ENCODE measurements at places on chromosomes 2 and 18.

GRCh38 chr2:64426183-64426952, 27.6 kb upstream of the LGALSL start:
- no peak for DNase-seq

DNA sequence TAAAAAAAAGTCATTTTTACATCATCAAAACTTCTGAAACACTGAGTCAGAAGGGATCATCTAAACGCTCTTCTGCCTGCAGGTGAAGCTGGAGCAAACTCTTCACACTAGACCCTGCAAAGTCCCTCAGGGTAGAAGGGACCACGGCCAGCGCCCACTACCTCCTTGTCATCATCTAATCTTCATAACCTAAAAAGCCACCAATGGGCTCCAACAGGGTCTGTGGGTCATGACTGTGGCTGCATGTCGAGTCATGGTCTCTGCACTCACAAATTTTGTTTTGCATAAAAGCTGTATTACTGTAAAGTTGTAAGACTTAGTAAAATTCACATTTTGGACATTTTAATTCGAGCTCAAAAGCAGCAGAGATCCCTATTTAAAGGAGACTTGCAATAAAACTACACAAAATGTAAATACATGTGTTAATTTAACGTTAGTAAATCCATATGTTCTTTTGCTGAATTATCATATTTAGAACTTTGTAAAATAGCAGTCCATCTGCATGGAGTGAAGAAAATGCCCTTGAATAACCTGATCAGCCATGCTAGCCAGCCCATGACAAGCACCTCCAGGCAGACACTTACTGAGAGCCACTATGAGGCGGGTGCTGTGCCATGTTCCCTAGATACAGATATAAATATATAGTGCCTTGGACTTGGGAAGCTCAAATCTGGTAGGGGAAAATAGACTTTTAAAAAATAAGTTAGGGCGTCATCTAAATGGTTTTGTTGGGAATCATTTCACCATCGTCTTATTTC, 437.2 kb upstream of the LYPD1 start:
- DNase-seq, result no peak

- DNase-seq, result no peak
These were observed 158.9 kb downstream of the COL6A3 start for GRCh38 chr2:237254911-237255578.

DNA sequence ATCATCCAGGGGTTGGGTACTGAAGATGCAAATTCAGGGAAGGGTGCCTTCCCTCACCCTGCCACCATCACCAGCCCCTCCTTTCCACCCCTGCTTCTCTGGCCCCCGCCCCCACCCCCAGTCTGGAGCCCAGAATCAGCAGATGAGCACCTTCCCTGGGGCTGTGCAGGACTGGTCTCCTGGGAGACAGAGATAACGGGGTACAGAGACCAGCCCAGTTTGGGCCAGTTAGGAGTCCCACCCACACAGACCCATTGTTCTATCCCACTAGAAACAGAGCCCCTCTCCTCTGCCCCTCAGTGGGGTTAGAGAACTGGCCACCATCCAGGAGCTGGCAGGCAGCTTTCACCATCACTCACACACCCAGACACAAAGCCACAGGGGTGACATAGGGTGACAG, 4.5 kb upstream of the CRYBA2 start:
- DNase-seq, result no peak

DNA sequence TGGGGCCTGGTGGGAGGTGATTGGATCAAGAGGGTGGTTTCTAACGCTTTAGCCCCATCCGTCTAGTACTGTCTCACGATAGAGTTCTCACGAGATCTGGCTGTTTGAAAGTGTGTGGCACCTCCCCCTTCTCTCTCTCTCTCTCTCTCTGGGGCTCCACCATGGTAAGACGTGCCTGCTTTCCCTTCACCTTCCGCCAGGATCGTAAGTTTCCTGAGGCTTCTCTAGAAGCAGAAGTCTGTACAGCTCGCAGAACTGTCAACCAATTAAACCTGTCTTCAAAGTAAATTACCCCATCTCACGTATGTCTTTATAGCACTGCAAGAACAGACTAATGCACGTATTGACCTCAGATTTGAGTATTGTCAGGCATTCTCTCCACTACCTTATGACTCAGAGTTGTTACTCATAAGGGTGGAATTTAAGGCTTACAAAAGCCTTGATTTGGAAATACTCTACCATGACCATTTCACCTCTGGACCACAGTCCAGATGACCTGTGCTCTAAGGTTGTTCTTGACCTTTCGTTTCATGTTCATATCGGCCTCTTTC, 99.5 kb upstream of the AGAP1 start:
- DNase-seq, result no peak

DNA sequence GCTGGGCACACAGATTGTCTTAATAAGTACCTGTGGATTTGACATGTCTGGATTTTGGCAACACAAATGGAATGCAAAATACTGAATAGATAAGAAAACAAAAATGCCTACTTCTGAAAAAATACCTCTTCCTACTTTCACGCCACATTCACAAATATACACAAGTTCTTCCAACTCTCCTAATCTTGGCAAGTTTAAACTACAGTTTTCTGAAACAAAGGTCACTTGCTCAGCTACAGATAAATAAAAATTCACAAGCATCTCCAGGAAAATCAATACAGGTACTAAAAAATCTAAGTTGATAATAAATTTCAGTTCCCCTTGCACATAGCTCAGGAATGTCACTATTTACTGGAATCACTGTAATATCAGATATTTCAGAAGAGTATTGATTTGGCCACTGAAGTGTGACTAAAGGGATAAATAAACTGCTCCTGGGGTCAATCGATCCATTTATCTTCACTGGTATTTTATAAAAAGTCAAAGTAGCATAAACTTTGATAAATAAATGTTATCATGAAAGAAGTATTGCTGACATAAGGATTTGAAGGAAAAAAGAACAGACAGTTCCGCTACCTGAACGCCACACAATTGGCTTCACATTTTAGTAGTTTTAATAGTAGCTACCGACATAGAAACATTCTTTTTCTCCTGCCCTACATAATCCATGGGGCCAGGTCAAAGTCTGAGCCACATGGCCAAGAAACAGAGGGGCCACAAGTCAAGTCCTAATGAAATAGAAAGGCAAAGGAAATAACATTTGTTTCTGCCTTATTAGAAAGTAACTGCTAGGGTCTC, 243.1 kb downstream of the AFF3 start:
- no peak for DNase-seq

DNA sequence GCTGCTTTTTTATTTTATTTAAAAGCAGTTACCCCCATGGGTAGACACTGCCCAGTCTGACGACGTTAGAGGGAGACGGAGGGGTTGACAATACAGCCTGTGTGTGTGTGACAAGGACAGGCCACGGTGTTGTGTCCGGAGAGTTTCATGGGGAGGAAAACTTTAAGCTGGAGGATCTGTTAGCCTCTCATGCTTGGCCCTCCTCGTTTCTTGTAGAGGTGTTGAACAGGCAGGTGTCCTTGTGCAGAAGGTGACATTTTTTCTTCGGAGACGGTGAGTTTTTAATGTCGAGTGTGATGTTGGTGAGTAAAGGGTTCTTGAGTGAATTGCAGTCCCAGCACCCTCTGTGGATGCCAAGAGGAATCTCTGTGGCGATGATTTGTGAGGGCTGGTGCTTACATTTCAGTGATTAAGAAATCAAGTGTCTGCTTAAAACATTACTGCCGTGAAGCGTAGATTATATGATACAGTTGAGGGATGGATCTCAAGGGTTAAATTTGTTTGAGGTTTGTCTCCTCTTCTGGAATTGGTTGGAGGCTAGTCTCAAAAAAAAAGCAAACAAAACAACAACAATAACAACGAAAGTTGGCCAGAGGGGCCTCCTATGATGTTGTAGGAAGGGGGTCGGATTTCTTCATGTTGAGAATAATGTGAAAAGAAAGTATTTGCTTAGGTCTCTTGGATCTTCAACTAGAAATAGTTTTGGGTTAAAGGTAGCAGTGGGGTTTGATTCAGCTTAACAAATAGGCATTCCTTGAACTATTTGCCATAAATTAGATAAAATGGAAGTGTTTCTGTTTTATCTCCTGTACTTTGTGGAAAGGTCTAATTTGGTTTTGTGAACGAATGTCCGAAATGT, 1.6 kb downstream of the NCOA1 start:
- DNase-seq, result no peak

DNA sequence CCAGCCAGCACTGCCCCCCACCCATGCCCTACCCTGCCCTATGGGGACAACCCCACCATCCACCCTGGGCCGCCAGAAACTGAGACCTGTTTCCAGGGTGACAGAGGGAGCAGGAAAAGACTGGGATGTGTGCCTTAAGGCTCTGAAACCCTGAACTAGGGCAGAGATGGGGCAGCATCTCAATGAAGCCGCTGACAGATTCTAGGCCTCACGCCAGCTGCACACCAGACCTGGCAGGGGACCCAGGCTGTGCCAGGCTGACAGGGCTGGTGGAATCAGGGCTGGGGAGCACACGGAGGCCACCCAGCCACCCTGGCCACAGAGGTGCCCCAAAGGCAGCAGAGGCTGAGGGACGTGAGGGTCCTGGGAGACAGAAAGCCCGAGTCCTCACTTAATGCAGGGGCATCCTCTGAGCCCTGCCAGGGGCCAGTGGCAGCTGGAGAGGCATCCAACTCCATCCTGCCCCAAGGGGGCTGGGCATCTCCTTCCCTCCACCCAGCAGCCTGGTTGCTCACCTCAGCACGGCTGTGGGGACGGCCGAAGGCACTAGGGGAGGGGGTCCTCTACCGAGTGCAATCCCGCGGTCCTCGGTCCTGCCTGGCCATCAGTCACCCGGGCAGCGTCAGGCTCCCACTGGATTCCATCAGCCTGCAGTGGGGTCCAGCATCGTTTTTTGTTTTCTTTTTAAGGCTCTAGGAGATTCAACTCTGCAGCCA, 169.2 kb downstream of the ZFP36L2 start:
- DNase-seq, result no peak

DNA sequence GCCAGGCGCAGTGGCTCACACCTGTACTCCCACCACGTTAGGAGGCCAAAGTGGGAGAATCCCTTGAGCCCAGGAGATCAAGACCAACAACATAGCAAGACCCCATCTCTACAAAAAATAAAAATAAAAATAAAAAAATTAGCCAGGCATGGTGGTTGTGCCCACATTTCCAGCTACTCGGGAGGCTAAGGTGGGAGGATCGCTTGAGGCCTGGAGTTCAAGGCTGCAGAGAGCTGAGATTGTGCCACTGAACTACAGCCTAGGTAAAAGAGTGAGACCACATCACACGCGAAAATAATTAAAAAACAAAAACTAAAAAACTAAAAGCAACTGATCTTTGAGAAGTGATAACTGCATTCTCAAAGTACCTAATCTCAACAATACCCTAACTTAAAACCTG, 1.8 kb downstream of the C2orf76 start:
- no peak for DNase-seq

GRCh38 chr18:7642331-7642890, 75.3 kb downstream of the PTPRM start:
- no peak for DNase-seq

- DNase-seq, result no peak
These were observed 12.5 kb downstream of the SETBP1 start for GRCh38 chr18:44693030-44693784.

DNA sequence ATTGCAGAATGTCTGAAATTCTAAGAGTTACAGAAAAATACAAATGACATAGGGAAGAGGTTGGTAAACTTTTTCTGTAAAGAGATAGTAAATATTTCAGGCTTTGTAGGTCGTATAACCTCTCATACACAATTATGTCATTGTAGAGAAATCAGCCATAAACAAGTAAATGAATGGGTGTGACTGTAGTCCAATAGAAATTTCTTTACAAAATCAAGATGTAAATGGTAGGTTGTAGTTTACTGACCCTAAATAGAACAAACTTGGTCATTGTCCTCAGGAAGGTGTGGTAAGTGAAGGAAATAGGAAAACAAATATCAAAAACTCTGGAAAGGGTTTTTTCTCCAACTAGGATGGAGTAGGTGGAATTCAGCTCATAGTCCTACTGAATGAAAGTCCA, 415.5 kb upstream of the SPHKAP start:
- no peak for DNase-seq

DNA sequence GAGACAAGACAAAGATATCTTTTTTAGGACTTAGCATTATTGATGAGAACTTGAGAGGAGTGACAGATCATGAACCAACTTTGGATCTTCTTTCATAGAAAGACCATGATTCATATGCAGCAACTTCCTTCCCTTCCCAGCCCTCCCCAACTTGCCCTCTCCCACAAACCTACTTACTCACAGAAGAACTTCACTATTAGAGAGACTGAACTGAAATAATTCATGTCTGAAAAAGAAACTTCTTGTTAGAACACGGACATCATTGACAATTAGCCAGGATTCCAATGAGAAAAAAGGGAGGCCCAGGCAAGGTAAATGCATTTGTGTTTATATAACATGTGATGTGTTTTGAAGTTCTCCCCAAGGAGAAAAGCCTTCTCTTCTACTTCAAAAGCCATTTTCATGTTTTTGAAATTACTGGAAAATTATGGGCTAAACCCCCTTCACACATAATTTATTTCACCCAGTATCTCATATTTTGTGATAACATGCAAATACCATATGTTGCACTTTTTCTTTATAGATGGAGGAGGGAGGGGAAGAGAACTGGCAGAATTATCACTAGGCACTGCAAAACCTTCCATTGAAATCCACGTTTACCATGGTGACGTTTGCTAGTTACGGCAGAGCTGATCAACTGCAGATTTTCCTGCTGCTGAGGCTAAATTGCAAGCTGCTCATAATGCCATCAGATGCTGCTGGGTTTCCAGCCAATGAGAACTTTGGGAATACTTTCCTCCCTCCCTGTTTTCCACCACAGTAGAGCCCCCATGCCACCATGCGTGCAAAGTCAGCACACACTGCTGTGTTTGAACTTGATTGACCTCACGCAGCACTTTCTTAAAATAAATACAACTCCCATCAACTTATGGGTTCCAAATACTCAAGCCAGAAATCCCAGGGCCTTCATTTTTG, 294.7 kb downstream of the MEIS1 start:
- no peak for DNase-seq

- no peak for DNase-seq
These were observed 19.6 kb upstream of the CABLES1 start for GRCh38 chr18:23115683-23116096.

DNA sequence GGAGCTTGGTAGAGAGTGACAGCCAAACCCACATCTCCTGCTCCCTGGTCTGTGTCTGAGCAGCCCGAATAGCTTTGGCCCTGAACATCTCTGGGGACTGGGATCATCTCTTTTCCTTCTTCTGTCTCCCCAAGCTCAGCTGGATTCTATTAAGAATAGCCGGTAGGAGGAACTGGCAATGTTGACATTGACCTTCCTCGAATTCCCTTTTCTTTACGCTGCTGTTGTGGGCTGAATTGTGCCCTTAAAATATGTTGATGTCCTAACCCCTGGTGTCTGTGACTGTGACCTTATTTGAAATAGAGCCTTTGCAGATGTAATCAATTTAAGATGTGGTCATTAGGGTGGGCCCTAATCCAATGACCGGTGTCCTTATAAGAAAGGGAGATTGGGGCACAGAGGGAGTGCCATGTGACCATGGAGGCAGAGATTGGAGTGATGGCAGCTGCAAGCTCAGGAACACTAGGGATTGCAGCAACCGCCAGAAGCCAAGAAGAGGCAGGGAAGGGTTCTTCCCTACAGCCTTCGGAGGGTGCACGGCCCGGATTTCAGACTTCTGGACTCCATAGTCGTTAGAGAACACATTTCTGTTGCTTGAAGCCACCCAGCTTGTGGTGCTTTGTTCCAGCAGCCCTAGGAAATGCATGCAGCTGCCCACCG, 5.8 kb upstream of the SFTPB start:
- DNase-seq, result no peak

All from activated CD4-positive, alpha-beta T cell treated with anti-CD3 and anti-CD28 coated beads, Interleukin-2, amount 50 U/mL, for 24 hours (primary cell).